ENCODE measurements at places on chromosomes 5 and 9.
A peak's percentile ranks its signal among the peaks of the same experiment; 100 is the strongest.

GRCh38 chr5:38207343-38207742, 51.0 kb upstream of the EGFLAM start:
- H3K4me3 ChIP-seq = no peak overlapping the region
- H3K4me1 ChIP-seq = no peaks in the 10 kb centered on the region
- H3K36me3 ChIP-seq = no peaks in the 10 kb centered on the region
- H3K27me3 ChIP-seq = peaks cover 14% of the 10 kb centered on the region

DNA sequence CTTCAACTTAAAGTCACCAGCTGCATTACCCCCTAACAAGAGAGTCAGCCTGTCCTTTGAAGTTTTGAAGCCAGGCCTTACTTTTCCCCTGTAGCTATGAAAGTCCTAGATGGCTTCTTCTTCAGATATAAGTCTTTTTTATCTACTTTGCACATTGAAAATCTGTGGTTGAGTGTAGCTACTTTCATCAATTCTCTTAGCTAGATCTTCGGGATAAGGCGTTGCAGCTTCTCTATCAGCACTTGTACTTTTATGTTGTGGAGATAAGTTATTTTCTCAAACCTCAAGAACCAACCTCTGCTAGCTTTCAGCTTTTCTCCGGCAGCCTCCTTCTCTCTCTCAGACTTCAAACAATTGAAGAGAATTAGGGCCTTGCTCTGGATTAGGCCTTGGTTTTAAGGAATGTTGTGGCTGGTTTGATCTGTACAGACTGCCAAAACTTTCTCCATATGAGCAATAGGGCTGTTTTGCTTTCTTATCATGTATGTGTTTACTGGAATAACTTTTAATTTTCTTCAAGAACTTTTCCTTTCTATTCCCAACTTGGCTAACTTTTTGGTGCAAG, 21.6 kb downstream of the CATSPER3 start:
- DNase-seq = no peak
- H3K4me3 ChIP-seq = no peak overlapping the region
- no peak overlapping the region for H3K27ac ChIP-seq
- no peaks in the 10 kb centered on the region for H3K4me1 ChIP-seq

DNA sequence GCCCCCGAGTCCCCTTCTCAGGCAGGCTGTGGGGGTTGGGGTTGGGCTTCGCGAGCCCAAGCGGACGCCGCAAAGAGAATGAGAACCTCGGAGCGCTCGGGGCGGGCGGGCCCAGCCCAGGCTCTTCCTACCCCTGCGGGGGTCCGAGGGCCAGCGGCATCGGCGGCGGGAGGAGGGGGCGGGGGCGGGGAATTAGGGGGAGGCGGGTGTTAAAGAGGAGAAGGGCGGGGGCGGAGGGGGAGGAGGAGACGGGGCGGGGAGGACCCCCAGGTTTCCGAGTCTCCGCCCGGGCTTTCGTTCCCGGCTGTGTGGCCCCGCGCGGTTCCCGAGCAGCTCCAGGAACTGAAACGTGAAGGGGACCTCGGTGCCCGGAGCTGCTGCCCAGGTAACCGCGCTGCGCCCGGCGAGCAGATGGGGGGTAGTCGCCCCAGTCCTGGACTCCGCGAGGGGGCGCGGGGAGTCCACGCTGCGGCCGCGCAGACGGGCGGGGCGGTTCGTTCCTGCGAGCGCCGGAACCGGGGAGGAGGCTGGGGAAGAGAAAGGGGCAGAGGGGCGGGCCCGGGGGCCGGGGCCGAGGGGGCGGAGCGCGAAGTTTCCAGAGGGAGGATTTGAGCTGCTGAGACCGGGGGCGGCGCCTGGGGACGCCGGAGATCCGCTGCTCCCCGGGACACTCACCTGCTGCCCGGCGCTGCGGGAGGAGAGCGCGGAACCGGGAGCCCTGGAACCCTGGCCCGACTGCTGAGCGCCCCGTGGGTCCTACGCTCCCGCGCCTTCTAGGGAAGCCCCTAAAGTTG, 38.4 kb upstream of the PLEKHG4B start:
- peak overlapping the region; percentile 66 for H3K4me3 ChIP-seq
- H3K27me3 ChIP-seq = no peaks in the 10 kb centered on the region
- no peaks in the 10 kb centered on the region for H3K36me3 ChIP-seq
- H3K4me1 ChIP-seq = peaks cover 17% of the 10 kb centered on the region
- H3K27ac ChIP-seq = peak overlapping the region; percentile 65

- H3K36me3 ChIP-seq = 0 out of 2 replicates have a peak, but pooled peaks cover 2% of the 10 kb centered on the region
- H3K4me3 ChIP-seq = no peak overlapping the region
- H3K27me3 ChIP-seq = no peaks in the 10 kb centered on the region
- DNase-seq = no peak
- no peaks in the 10 kb centered on the region for H3K4me1 ChIP-seq
Measured at GRCh38 chr5:80466669-80467485, 21.0 kb upstream of the FAM151B start.

DNA sequence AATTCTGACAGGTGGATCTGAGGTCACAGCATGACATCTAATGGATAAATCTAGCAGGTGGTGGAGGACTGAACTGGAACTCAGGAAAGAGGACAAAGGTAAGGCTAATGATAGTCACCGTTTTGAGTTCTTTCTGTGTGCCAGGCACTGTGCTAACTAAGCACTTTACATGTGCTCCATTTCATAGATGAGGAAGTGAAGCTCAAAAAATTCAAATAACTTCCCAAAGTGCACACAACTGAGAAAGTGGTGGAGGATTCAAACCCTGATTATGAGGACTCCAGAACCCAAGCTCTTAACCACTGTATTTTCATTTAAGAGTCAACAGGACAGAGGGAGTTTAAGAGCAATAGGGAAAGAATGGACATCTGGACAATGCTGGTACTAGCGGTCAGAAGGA, 7.1 kb upstream of the DELE1 start:
- no peak overlapping the region for H3K27ac ChIP-seq
- H3K36me3 ChIP-seq = no peaks in the 10 kb centered on the region
- H3K4me1 ChIP-seq = 0 out of 2 replicates have a peak, but pooled peaks cover 3% of the 10 kb centered on the region

GRCh38 chr9:28774433-28775235, 1201.4 kb upstream of the C9orf72 start:
- no peaks in the 10 kb centered on the region for H3K36me3 ChIP-seq
- H3K27me3 ChIP-seq = no peaks in the 10 kb centered on the region
- H3K4me1 ChIP-seq = no peaks in the 10 kb centered on the region
- no peak for DNase-seq
- H3K4me3 ChIP-seq = no peak overlapping the region

DNA sequence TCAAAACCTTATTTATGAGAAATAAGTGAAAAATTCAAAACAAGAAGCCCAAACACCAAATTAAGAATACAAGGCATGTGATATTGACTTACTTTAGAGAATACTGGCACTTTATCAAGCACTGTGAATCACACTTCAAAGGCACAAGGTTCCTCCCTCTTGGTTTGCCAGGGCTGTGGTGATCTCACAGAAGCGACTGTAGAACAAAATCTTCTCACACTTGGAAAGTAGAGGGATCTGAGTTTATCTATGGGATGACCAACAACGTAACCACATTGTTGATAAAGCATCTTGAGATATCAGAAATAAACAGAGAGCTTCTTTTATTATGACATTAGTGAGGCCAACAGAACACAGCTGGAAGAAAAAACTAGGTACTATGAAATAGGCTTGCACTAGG, 295.9 kb downstream of the NFIB start:
- no peak for DNase-seq
- H3K27ac ChIP-seq = no peak overlapping the region
- no peaks in the 10 kb centered on the region for H3K27me3 ChIP-seq

DNA sequence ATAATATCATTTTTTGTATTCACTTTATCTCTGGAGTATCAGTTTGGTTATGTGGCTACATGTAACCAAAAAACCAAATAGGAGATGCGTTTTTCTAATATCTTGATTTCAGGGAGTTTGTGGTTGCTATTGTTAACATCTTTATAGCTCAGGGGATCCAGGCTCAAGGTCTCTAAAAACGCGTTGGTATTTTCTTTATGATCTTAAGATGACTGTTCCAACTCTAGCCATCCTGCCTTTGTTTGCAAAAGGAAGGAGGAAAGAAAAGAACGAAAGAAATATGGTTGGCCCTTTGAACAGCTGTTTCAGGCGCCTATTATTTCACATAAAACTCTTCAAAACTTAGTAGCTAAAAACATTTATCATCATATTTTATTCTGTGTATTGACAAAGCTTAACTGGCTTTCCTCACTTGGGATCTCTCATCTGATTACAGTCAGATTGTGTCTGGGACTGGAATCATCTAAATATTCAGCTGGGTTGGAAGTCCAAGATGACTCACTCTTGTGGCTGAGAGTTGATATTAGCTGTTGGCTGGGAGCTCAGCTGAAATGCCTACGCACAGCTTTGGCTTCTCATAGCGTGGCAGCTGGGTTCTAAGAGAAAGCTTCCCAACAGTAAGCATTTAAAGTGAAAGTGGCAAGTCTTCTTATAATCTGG, 60.1 kb downstream of the FAM174A start:
- H3K4me3 ChIP-seq = no peak overlapping the region
- no peaks in the 10 kb centered on the region for H3K27me3 ChIP-seq
- H3K27ac ChIP-seq = no peak overlapping the region
- H3K4me1 ChIP-seq = no peaks in the 10 kb centered on the region

DNA sequence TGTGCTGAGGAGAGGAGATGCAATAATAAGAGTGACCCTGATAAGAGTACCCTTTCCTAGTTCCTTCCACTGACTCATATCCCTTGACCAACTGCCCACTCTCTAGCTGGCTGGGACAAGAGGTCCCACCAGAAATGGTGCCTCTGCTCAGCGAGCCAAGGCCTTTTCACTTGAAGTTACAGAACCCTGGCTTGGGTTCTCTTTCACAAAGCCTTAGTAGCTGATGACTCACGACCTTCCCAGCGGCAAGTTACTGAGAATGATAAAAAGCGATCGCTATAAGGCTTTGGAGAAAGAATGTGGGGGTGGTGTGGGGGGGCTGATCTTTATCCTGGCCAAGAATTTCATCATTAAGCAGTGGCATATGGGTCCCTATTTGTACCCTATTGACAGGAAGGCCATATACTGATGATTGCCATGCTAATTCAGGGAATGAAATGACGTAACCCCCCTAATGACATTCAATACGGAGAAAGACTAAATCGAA, 90.3 kb downstream of the FBXO38 start:
- H3K4me1 ChIP-seq = no peaks in the 10 kb centered on the region
- H3K36me3 ChIP-seq = no peaks in the 10 kb centered on the region
- DNase-seq = no peak
- no peak overlapping the region for H3K4me3 ChIP-seq
- H3K27me3 ChIP-seq = peaks cover 19% of the 10 kb centered on the region
